ENCODE measurements at places on chromosomes 5 and 9.
A peak's percentile ranks its signal among the peaks of the same experiment; 100 is the strongest.

DNA sequence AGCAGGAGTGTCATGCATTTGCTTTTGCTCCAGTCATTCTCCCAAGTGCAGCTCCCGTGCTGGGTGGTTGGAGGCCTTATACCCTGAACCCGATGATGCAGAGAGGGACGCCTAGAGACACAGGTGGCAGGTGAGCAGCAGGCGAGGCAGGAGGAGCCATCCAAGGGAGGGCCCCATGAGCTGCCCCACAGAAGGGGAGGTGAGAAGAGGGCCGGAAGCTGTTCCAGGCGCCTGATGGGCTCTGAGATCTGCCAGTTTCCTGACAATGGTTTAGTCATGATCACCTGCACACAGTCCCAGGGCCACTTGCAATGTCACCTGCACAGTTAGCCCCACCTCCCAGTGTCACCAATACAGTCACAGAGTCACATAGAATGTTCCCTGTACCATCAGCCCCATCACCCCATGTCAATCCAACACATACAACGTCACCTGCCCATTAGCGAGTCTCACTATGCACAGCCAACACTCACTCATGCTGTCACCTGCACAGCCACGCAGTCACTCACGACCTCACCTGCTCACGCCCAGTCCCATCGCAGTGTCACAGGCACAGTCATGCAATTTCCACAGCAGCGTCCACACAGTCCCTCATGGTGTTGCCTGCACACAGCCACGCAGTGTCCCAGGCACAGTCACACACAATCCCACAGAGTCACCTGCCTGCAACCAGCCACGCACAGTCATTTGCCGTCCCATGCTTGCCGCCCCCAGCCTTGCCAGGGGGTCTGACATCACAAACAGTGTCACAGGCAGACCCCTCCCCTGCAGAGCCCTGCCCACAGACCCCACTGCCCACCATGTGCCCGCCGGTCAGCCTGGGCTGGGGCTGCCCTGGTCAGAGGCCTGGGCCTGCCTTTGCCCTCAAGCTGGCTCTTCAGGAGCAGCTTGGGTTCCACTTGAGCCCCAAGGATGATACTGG is 113.4 kb downstream of the LHX2 start:
- DNase-seq: no peak

GRCh38 chr9:125361837-125362531 is 100.4 kb downstream of the GAPVD1 start:
- DNase-seq: no peak

- no peak for DNase-seq
These were observed 31.0 kb upstream of the IER5L start for GRCh38 chr9:129209109-129209508.

- DNase-seq: peak; percentile 80
These were observed 4.8 kb upstream of the DPM2 start for GRCh38 chr9:127942216-127943010.

DNA sequence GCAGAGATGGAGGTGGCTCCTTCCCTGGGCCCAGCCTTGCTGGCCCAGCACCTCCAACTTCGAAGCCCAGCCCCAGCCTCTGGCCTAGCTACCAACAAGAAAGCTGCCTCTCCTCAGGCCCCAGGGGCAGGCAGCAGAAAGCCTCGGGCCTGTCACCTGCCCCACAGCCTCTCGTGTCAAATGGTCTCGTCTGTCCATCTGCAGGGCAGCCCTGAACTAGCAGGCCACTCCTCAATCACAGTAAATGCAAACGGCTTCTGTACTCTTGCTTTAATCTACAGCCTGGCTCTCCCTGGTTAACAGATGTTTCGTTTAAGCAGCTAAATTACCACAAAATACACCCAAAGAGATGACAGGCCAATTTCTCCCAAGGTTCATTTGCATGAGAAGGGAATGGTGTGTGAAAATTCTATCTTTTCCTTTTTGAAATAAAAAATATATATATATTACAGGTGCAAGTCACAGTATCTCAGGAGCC is 21.5 kb downstream of the VAV2 start:
- no peak for DNase-seq

DNA sequence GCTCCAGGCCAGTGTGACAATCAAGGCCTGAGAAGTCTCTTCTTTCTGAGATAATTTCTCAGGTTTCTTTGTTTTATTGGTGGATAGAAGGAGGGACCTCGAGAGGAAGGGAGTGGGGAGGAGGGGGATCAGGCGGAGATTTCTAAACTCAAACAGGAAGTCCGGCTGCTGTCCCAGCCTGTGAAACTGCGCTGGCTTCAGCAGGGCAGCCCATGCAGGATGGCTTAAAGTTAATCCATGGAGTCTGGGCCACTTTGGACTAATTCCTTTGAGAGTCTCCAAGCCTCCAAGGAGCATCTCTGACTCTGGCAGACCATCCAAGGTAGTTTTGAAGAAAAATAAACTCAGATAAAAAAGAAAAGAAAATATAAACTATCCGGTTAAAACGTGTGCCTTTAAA is 378.5 kb downstream of the MLLT3 start:
- DNase-seq: no peak

GRCh38 chr5:66661149-66661548 is 65.0 kb downstream of the MAST4 start:
- no peak for DNase-seq

GRCh38 chr5:172455511-172456061 is 1.3 kb upstream of the SH3PXD2B start:
- DNase-seq: no peak

DNA sequence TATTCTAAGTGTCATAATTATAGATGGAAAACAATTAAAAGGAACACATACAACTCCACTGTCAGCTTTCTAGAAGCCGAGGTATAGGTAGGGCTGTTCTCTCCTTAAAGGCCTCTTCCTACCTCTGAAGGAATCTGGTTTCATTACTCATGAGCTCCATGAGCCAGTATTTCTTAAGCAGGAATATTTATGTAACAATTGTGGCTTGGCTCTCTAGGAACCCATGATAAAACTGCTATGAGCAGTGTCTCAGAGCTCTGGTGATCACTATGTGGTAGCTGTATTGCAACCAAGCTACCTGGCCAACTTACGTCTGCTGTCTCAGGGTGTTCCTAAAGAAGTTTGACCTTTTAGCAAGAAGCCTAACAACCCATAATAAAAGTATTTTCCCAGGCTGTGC is 157.7 kb downstream of the CEP120 start:
- DNase-seq: no peak

DNA sequence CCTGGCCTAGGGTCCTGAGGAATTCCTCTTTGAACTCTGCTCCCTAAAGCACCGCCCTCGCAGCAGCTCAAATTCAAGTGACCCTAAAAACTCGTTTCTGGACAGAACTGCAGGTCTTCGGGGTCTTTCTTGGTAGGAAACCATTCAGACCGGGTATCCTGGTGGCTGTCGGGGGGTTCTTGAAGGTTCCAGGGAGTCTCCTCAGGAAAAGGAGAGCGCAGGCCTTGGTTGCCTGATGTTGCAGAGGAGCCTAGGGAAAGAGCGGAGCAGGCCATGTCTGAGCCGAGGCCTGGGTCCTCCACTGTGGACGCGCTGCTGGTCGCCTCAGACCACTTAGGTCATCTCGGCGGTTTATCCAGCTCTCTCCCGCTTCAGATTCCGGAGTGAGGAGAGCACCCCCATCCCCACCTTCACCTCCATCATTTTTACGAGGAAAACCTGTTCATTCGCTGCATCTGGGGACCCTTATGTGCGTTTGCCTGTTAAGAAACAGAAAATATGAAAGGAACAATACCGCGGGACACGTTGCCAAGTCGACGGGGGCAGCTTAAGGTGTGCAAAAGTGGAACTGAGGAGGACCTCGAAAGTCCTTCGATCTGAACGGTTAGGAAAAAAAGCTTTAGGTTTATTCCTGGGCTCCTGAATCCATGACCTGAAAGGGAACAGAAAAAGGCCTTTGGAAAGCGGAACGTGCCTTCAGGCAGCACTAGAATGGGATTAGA is 299.4 kb downstream of the PARP8 start:
- DNase-seq: no peak

DNA sequence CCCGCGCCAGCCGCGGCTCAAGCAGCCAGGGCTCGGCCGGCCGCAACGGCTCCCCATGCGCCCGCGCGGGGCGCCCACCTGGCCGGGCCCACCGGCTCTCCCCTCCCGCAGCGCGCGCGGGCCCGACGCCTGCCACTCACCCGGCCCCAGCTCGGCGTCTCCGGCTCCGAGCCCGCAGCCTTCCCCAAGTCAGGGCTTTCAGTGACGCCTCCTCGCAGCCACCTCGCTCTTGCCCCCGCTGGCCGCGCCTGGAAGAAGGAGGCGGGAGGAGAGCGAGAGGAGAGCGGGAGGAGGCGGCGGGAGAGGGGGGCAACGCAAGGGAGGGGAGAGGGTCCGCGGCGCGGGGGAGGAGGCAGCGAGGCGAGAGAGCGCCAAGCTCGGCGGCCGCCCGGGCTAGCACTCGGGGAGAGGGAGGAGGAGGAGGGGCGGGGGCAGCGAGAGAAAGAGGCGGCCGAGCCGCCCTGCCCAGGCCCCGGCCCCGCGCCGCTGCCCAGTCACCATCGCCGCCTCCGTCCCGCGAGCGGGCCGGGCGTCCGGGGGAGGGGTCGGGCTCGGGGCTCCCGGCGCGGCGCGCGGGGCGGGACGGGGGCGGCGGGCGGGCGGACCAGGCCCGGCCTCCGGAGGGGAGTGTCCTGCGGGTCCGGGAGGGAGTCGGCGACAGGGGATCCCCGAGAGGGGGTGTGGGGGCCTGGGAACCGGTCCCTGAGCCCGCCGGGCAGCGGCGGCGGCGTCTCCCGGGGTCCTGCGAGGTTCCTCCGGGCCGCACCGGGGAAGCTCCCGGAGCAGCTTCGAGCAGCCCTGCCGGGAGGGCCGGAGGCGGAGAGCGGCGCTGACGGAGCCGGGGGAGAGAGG is at the start of gene LHFPL2:
LHFPL2 (minus strand) TSS at position 414 of the 852 bp plus-strand sequence. CDS start 138,559 bp downstream, outside the sequence.
- peak; percentile 44 for DNase-seq

- no peak for DNase-seq
These were observed 116.3 kb downstream of the MED27 start for GRCh38 chr9:131963072-131964030.

DNA sequence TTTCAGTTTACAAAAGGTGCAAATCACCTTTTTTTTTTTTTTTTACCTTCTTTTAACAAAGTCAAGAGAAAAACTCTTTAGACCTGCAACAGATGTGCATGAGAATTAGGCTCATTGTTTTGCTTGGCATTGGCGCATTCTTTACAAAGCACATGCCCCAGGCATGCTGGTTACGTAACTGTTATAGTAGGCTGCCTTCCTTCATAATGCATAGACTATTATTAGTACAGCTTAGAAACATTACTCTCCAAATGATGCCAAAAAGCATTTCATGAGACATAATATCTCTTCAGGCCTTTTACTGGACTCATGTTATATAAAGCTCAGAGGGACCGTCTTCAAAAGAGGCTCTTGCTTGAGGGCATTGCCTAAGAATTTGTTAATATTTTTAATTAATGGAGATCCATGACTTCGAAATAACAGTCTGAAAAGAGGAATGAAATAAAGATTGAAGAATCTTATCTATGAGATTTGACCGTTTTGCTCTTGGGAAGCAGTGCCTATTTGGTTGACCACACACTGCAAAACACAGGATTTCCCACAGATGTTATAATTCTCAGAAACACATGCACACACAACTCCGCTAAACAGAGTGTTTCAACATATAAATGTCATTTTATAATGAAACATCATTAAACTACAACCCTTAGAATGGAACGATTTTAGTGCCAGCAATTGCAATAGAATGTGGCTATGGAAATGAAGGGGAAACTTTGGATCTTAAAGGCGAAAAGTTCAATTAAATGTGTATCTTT is 478.7 kb downstream of the PRR16 start:
- no peak for DNase-seq

- no peak for DNase-seq
These were observed 286.1 kb downstream of the SH3GL2 start for GRCh38 chr9:17864951-17865350.

DNA sequence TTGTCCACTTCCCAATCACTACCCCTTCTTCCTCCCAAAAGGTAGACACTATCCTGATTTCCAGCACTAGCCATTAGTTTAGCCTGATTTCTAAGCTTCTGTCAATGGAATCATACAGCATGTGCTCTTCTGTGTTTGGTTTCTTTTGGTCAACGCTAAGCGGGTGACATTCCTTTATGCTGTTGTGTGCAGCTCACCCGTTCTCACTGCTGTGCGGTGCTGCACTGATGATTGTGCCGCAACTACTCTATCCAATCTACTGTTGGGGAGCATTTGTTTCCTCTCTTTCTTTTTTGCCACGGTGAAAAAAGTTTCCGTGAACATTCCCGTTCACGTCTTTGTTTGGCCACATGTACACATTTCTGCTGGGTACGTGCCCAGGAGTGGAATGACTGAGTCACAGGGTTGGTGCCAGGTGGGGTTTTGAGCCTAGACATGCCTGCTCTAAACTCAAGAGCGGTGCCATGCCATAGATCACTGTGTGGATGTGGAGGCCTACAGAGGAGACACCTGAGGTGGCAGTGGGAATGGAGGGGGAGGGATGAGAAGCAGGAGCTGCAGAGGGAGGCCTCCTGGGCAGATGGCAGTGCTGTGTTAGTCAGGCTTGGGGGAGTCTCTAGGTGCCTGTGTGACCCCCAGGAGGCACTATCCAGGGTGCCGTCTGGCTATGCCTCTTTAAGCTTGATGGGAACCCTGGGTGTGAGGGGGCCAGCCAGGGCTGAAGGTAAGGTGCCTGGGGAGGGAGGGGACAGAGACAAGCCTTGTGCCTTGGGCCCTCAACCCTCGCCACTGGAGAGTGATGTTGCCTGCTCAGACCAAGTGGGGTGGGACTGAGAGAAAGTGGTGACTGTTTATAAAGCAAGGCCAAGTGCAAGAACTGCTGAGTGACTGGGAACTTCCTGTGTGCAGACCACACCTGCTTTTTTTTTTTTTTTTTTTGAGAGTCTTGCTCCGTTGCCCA is 11.4 kb upstream of the ANKRD33B start:
- no peak for DNase-seq

DNA sequence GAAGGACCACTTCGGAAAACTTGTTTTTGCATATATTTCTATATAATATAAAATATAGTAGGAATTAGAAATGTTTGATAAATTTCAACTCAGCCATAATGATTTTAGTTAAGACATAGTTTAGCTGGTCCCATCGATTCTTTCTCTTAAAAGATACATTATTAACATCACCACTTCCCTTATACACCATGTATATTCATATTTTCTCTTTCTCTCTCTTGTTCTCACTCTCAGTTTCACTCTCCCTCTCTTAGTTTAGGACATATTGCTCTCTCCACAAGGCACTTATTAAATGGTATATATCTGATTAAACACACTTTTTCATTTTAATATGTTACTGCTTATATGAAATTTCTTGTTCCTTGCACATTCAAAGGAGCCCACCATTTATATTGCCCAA is 90.1 kb upstream of the RASEF start:
- no peak for DNase-seq

GRCh38 chr5:51484326-51484725 is 101.1 kb downstream of the ISL1 start:
- no peak for DNase-seq

GRCh38 chr9:97558701-97559101 is 57.2 kb downstream of the TMOD1 start:
- DNase-seq: no peak

DNA sequence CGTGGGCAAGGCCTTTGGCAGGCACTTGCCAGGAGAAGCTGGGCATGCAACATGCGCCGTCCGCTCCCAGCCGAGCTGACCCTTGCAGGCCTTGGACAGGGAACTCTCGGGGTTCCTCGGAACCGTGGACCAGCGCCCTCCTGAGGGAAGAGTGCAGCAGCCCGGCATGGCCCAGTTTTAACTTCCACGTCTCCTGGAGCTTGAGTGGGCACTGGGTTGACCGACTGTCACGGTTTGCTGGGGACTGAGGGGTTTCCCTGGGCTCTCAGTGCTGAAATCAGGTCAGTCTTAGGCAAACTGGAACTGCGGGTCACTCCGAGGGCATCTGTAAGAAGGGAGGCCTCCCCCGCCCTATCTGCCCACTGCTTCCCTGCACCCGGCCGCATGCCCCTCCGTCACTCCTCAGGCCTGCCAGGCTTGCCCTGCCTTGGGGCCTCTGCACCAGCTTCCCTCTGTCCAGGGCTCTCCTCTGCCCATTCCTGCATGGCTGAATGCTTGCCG is 87.0 kb upstream of the PHYKPL start:
- DNase-seq: no peak
